ENCODE measurements at places on chromosomes 16 and 17.
A peak's percentile ranks its signal among the peaks of the same experiment; 100 is the strongest.

GRCh38 chr16:85015481-85016187 is 4.3 kb upstream of the ZDHHC7 start:
- DNase-seq: no peak

DNA sequence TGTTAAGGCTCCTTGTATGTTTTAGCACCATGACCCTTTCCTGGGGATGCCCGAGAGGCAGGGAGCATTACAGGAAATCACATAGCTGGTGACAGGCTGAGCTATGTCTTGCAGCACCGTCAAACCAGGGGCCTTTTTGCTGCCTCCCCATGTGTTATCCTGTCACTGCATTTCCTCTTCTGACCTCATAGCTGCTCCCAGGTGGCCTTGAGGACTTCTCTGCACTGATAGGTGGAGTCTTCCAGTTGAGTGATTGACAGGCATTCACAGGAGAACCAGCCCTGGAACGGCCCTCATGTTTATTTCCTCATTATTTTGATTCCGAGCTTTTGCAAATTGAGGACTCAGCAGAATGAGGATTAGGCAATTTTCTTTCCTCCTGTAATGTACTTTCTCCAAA is 349.6 kb downstream of the HAPSTR1 start:
- no peak for DNase-seq

DNA sequence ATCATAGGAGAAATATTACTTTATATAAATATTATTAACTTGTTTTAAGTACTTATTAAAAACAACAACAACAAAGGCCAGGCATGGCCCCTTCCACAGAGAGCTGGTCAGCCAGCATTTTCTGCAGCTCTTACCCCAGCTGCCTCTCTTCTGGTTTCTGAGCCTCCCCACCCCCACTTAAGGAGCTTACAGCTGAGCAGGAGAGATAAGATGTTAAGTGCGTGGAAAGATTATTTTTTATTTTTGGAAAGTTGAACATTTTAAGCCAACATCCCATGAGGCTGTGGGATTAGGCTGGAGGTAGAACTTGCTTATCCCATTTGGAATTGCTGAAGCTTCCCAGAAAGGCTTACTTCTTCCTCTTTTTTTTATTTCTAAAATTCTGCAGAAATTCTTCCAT is 401.2 kb downstream of the SEC14L1 start:
- DNase-seq: no peak

GRCh38 chr17:47604598-47604927 is 45.2 kb upstream of the KPNB1 start:
- peak; percentile 68 for DNase-seq

DNA sequence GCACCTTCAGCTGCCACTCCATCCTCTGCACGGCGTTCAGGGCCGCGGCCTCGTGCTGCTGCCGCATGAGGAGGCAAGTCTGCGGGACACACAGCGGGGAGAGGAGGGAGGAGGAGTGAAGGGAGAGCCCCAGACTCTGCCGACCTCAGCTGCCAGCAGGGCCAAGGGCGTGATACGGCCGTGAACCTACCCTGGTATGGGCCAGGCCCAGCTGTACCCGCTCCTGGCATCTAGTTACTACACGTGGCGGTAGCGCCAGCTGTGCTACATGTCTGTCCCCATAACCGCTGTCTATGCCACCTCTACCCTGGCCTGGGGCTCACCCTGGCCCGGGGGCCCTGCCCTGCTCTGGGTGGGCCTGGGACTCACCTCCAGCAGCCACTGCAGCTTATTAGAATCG is 51.1 kb downstream of the ZNF778 start:
- DNase-seq: no peak

GRCh38 chr17:2563543-2563942 is 29.9 kb upstream of the PAFAH1B1 start:
- DNase-seq: no peak

DNA sequence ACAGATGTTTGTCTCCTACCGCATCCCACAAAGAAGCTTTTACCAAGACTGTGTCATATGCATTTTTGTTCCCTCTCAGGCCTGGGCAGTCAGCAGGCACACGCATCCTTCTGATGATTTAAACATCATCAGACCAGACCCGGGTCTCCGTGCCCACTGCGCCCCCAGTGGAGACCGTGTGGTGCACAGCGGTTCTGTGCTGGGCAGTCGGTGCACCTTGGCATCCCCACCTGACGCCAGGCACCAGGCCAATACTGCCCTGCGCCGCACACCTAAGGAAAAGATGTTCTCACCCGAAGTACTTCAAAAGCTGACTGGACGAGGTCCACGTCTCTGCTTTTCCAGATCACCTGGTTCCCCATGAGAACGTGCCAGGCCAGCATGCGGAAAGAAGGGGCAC is 10.6 kb upstream of the PLD6 start:
- no peak for DNase-seq

DNA sequence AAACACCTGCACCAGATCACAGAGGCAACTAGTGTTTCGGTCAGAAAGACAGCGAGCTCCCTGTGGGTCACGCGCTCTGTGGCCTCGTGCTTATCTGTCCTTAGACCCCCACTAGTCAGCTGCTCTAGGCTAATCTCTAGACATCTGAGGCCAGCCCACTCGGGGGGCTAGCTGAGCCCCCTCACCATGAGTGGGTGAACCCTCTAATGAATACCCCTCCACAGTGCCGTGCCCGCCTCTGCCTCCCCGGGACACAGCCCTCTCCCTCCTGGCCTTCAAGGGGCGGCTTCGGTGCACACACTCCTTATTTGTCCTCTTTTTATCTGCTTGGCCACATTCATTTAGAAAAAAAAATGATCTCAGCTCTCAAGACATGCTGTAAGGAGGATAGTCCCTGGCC is 320.1 kb downstream of the C16orf95 start:
- no peak for DNase-seq
